ENCODE measurements at places on chromosomes 7 and 10. TPM values are rescaled to one million over a fixed set of nuclear protein-coding genes. Genes with fewer than 3 reads are reported as not detected.

DNA sequence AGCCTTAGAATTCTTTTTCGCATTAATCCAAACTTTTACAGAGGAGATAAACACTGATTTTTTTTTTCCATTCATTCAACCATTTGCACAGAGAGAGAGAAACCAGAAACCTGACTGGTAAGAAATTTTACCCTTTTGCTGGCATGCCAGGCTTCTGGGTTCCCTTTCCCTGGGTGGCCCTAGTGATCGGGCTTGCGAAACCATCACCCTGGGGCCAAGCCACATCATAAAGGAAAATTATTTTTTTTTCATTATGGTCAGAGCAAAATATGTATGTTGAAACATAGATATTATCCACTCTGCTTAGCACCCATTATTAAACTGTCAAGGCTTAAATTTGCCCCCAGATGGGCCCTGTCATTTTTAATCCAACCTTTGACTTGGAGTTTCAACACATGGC lies 55.4 kb upstream of the INHBA start:
- H3K36me3 ChIP-seq, result no peaks in the 10 kb centered on the region
- no peak for DNase-seq
- no peak overlapping the region for H3K27ac ChIP-seq

TPST1 gene
- total RNA-seq, result 91.2 TPM

DNA sequence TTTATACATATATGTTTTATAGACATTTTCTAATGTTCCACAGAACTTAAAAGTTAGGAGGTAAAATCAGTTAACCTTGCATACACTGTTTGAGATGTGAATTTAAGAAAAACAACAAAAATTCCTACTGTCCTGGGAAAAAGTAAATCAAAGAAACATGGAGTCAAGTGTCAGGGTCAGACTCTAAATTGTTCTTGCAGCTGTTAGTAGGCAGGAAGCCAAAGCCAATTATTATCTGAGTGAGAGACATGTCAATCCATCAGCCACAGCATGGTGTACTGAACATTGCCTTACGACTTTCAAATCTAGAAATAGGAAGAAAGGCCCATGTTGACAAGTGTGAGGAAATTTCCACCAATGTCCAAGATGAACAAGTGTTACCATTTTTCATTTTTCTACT lies 461.2 kb upstream of the MBL2 start:
- H3K27ac ChIP-seq, result no peak overlapping the region
- no peaks in the 10 kb centered on the region for H3K36me3 ChIP-seq
- no peak for DNase-seq
- H3K4me1 ChIP-seq, result no peaks in the 10 kb centered on the region
- H3K27me3 ChIP-seq, result no peaks in the 10 kb centered on the region

- no peaks in the 10 kb centered on the region for H3K27me3 ChIP-seq
- DNase-seq, result no peak
- no peak overlapping the region for H3K27ac ChIP-seq
- H3K4me3 ChIP-seq, result no peak overlapping the region
- no peaks in the 10 kb centered on the region for H3K4me1 ChIP-seq
These were observed 138.2 kb downstream of the RPS24 start for GRCh38 chr10:78171633-78172400.

DNA sequence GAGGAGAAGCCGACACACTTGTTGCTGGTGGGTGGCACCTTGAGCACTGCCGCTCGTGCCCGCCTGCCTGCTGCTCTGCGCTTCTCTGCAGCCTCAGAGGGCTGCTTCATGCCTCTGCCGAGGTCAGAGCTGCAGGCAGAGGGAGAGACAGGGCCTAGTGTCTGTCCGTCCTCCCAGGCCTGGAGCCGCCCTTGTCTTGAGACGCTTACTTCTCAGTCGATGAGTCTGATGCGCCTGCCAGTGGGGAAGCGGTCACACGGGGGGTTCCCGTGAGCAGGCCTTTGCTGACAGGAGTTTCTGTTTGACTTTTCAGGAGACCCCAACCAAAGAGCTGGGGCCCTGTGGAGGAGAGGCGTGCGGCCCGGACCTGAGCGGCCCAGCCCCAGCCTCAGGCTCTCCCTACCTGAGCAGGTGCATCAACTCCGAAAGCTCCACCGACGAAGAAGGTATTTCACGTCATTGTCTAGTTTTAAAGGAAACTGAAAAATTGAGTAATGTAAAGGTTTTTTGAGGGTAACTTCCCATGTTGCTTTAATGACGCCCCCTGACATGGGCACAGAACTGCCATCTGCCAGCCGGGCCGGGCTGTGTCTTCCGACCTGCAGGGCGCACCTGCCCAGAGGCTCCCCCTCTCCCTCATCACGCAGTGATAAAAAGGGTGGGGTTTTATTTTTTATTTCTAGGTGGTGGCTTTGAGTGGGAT lies 7.8 kb upstream of the BHLHA15 start:
- H3K27ac ChIP-seq, result no peak overlapping the region
- no peaks in the 10 kb centered on the region for H3K4me1 ChIP-seq
- no peaks in the 10 kb centered on the region for H3K36me3 ChIP-seq
- H3K27me3 ChIP-seq, result no peaks in the 10 kb centered on the region

- no peak for DNase-seq
- no peak overlapping the region for H3K27ac ChIP-seq
- no peaks in the 10 kb centered on the region for H3K4me1 ChIP-seq
- no peak overlapping the region for H3K4me3 ChIP-seq
These were observed 20.6 kb downstream of the VTI1A start for GRCh38 chr10:112467541-112468075.

RBAK gene
- 8.1 TPM for total RNA-seq

OPN1SW gene
- not detected for total RNA-seq

GRCh38 chr7:147923841-147924240 lies 666.7 kb upstream of the C7orf33 start:
- DNase-seq, result no peak
- no peaks in the 10 kb centered on the region for H3K4me1 ChIP-seq
- H3K36me3 ChIP-seq, result no peaks in the 10 kb centered on the region
- H3K27ac ChIP-seq, result no peak overlapping the region
- no peaks in the 10 kb centered on the region for H3K27me3 ChIP-seq

DNA sequence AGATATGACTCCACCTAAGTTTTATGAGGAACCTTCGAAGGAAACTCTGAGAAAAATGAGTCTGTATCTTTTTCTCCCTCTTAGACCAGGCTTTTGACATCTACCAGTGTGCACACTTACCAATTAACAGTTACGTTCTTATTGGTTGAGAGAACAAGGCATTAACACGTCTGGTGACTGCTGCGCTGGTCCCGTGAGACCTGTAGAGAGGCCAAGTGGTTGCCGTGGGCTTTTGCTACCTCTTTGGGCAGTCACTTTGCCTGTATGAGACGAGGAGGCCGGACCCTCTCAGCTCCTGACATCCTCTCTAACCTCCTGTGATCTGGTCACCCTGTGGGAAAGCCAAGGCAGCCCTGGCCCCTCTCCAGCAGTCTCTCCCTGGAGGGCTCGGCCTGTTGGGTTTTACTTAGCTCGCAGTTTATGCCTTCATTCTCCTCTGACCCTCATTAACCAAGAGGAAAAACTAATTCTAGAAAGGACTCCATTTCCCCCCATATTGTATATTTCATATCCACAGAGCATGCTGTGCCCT lies 513.9 kb upstream of the GALNT17 start:
- no peaks in the 10 kb centered on the region for H3K36me3 ChIP-seq
- peaks cover 16% of the 10 kb centered on the region for H3K4me1 ChIP-seq
- H3K4me3 ChIP-seq, result no peak overlapping the region
- DNase-seq, result no peak
- no peaks in the 10 kb centered on the region for H3K27me3 ChIP-seq

- no peaks in the 10 kb centered on the region for H3K36me3 ChIP-seq
- peaks cover 5% of the 10 kb centered on the region for H3K4me1 ChIP-seq
- peak; percentile 74 for DNase-seq
- peak overlapping the region; percentile 79 for H3K4me3 ChIP-seq
- H3K27me3 ChIP-seq, result no peaks in the 10 kb centered on the region
- H3K27ac ChIP-seq, result peak overlapping the region; percentile 91
These were observed 570 bp downstream of the TBC1D12 start for GRCh38 chr10:94402843-94403379.

GRCh38 chr7:142960955-142961512 lies 1.1 kb downstream of the KEL start:
- no peak for DNase-seq
- no peaks in the 10 kb centered on the region for H3K36me3 ChIP-seq
- no peak overlapping the region for H3K4me3 ChIP-seq
- H3K4me1 ChIP-seq, result peaks cover 20% of the 10 kb centered on the region

DNA sequence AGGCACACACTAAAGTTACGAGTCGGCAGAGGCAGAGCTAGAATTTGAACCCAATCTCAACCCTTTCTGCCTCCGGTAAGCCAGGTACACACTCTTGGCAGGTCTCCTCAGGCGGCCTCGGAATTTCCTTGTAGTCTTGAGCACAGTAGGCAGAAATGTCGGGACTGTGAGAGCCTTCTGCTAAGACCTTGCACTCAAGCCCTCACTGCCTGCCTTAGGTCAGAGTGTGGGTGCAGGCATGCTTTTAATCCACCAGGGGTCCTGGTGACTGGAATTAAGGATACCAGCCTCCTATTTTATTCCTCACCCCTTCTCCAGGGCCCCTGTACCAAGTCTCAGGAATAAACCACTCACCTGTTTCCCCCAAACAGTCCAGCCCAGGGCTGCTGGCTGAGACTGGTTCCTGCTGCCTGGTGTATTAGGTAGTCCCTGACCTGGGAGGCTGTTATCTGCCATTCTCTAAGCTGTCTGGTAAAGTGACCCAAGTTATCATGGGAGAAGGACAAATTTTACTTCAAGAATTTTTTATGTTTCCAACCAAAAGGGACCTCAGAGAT lies 855 bp downstream of the ATP6V1F start:
- no peaks in the 10 kb centered on the region for H3K27me3 ChIP-seq
- H3K27ac ChIP-seq, result peak overlapping the region; percentile 84
- H3K4me3 ChIP-seq, result peak overlapping the region; percentile 52
- no peaks in the 10 kb centered on the region for H3K36me3 ChIP-seq

DNA sequence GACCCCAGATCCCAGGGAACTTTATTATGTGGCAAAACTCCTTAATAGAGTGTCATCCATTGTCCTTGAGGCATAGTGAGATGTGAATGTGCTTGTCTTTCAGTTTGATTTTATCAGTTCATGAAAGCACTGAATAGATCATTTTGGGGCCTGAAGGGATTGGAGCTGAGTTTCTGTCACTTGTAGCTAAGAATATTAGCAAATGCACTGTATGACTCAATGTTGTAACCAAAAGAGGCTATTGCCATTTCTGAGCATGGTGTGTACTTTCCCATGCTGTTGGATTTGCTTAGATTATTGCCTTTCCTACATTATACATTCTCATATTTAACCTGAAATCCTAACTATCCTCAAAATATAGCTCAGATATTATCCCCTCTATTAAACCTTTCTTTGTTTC lies 130.4 kb downstream of the PRKG1 start:
- no peak overlapping the region for H3K4me3 ChIP-seq
- H3K4me1 ChIP-seq, result no peaks in the 10 kb centered on the region
- peak overlapping the region; percentile 35 for H3K27ac ChIP-seq
- DNase-seq, result no peak
- no peaks in the 10 kb centered on the region for H3K36me3 ChIP-seq

- no peak for DNase-seq
- H3K4me3 ChIP-seq, result no peak overlapping the region
- H3K27ac ChIP-seq, result peak overlapping the region; percentile 49
- no peaks in the 10 kb centered on the region for H3K36me3 ChIP-seq
These were observed 87.6 kb downstream of the ARMH3 start for GRCh38 chr10:101968286-101968939.

GRCh38 chr7:25861164-25861496 lies 290.9 kb upstream of the NFE2L3 start:
- no peak for DNase-seq
- H3K4me1 ChIP-seq, result peaks cover 16% of the 10 kb centered on the region
- peaks cover 28% of the 10 kb centered on the region for H3K27me3 ChIP-seq
- H3K36me3 ChIP-seq, result no peaks in the 10 kb centered on the region
- H3K27ac ChIP-seq, result no peak overlapping the region
- H3K4me3 ChIP-seq, result no peak overlapping the region

DCLRE1C gene
- 11.8 TPM for total RNA-seq
